ENCODE measurements at places on chromosomes 5 and 9.

GRCh38 chr9:28053096-28053777 is 480.0 kb upstream of the C9orf72 start:
- no peak for DNase-seq

GRCh38 chr9:115103746-115104477 is 14.0 kb downstream of the TNC start:
- no peak for DNase-seq

DNA sequence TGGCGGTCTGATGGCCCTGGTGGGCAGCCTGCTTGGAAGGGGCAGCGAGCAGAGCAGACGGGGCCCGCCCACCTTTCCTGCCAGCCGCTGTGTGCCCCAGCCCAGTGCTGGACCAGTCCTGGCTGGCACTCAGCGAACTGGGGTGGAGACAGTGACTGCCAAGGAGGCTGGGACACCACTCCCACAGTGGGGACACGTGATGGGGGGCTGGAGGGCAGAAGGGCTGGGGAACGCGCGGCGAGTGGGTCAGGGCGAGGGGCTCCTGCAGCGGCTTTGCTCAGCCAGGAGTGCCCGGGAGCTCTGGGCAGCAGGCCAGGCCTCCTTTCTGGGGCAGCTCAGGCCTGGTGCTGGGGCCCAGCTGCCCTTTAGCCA is 19.5 kb downstream of the NCS1 start:
- DNase-seq = no peak

DNA sequence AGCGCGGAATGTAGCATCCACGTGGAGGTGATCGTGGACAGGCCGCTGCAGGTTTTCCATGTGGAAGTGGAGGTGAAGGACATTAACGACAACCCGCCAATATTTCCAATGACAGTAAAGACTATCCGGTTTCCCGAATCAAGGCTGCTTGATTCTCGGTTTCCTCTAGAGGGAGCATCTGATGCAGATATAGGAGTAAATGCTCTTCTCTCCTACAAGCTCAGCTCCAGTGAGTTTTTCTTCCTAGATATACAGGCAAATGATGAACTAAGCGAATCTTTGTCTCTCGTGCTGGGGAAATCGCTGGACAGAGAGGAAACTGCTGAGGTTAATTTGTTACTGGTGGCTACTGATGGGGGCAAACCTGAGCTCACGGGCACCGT is 598 bp downstream of the PCDHA2 start:
- DNase-seq = no peak

GRCh38 chr5:90689064-90689463 is 130.5 kb downstream of the ADGRV1 start:
- DNase-seq = no peak

GRCh38 chr5:88732862-88733261 is 150.1 kb downstream of the MEF2C start:
- DNase-seq = no peak

All from natural killer cell treated with Interleukin-12 subunit alpha and Interleukin-12 subunit beta and Interleukin-15 and Interleukin-18, amount 100 ng/mL, for 72 hours (primary cell).